ENCODE measurements at places on chromosomes 6 and 20.

GRCh38 chr20:64065974-64066343 is 3.0 kb downstream of the TCEA2 start:
- no peak for DNase-seq

DNA sequence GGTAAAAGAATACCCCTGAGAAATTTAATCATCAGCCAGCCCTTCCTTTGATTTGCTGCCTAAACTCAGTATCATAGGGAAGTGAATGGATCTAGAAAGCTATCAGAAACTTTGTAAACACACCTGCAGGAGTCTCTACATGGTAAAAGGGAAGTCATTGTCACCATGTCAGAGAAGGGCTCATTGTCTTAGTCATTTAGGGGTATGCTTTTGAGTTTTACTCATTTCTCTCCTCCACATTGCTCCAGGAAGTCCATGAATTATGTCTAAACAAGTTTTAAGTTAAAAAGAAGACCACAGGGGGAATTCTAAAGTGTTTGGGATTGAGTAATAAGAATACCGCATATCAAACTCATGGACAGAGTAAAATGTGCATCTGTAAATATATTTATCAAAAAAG is 2.5 kb downstream of the SLC17A1 start:
- no peak for DNase-seq

DNA sequence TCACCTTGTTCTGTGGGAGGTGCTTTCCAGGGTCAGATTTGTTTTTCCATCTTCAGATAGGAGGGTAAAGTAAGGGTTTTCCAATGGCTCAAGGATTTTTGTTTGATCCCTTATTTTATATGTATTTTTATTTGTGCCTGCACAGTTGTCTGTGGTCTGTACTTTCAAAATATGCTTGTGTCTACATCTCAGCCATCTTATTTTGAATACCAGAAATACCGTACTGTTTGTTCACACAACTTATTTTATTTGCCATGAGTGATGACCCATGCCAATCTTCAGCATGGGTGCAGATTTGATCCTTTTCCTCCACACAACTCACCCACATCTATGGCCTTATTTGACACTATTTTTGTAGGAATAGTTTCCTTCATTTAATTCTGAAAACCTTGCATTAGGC is 72.2 kb upstream of the PTCHD4 start:
- DNase-seq = no peak

GRCh38 chr6:138803861-138804260 is 8.0 kb downstream of the ECT2L start:
- DNase-seq = no peak

- DNase-seq = no peak
These were observed 59.6 kb upstream of the SDHAF4 start for GRCh38 chr6:70507161-70507560.

DNA sequence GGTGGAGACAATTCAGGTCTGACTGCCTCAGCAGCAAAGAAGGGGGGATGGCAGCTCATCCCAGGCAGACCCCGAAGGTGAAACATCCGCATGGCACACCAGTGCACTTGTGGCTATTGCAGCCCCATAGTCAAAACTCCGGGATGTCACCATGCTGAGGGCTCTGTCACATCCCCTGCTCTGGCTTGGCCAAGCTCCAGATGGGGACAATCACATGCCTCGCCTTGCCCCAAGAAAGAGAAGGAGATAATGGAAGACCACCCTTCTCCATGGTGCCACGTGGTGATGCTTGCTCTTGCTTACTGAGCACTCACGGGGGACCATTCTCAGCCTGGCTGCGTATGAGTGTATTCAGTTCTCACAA is 60.2 kb downstream of the RBM38 start:
- DNase-seq = no peak

GRCh38 chr6:99434702-99435530 is 9.8 kb upstream of the PNISR start:
- DNase-seq = no peak

- no peak for DNase-seq
These were observed 220.7 kb upstream of the CITED2 start for GRCh38 chr6:139595183-139595582.

GRCh38 chr6:53134601-53135235 is 13.9 kb downstream of the GCM1 start:
- no peak for DNase-seq

GRCh38 chr20:1010659-1011058 is 8.5 kb upstream of the RSPO4 start:
- DNase-seq = no peak

DNA sequence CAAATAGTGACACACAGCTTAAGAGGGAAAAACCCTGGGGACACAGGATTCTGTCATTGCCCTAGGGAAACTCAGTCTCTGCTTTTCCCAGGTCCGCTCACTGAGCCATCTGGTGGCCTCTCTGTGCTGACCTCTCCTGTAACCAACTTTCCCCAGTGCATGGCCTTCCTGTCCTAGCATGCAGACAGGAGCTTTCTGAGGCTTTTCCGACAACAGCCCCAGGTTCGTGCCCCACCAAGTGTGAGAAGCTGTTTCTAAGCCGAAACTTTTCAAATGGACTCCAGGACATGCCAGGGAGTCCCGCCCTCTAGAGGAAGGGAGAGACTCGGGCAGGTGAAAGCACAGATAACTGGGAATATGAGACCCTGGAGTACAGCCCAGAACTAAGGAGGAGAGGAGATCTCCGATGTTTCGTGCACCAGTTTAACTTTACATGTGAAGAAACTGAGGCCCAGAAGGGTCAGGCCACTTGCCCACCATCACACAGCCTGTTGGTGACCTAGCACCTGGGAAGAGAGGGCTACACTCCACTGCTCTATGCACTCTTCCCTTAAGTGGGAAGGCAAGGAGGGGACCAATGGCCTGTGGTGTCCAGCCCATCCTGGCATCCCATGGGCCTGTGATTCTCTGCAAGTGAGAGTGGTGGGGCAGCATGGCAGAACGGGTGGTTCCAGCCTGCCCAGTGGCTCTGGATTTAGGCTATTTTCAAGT is 46.2 kb downstream of the RPP40 start:
- no peak for DNase-seq

DNA sequence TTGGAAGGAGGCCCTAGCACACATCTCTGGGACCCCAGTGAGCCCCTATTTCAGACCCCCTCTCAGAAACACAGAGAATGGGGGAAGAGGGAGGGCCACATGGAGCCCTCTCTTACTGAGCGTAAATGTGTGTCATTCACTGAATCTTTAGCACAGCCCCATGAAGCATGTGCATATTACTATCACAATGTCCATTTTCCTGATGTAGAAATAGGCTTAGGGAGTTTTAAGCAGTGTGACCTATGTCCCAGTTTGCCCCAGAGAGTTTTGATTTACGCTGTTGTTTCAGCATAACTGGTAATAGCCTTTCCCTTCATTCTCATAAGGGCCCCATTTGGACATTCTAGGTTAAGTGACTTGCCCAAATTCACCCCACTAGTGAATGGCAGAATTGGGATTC is 25.0 kb upstream of the TCP11 start:
- no peak for DNase-seq

GRCh38 chr20:36861875-36862801 is 13.8 kb upstream of the TLDC2 start:
- peak; percentile 78 for DNase-seq

DNA sequence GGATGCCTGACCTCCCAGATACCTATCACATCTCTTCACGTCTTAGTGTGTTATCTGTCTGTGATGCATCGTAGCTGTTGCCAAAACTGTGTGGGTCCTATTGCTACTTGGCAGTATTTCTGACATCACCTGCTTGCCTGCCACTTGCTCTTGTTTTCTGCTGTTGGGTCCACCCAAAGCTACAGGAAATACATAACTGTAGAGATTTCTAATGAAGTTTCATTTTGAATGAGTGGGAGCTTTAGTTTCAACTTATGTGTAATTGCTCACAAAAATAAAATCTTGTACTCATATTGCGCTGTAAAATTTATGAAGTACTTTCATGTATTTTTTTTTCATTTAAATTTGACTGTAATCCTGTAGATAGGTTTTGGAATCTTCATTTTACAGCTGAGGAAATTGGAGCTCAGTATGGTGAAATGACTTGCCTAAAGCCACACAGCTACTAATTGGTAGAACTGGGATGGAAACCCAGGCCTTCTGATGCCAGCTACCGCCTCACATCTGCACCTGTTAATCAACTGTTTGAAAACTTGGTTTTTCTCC is 113.6 kb upstream of the MAN1A1 start:
- DNase-seq = no peak

GRCh38 chr20:64057628-64058498 is 5.1 kb upstream of the TCEA2 start:
- peak; percentile 43 for DNase-seq

- DNase-seq = no peak
These were observed 510.5 kb upstream of the MAP3K7 start for GRCh38 chr6:91097364-91097763.

- DNase-seq = no peak
These were observed 260.6 kb downstream of the EYA4 start for GRCh38 chr6:133501675-133502270.

GRCh38 chr6:5680095-5680494 is 326.6 kb downstream of the NRN1 start:
- DNase-seq = no peak

GRCh38 chr6:133854364-133855275 is 34.3 kb upstream of the TCF21 start:
- no peak for DNase-seq

- DNase-seq = no peak
These were observed 17.4 kb upstream of the PRDM13 start for GRCh38 chr6:99589290-99589672.

- no peak for DNase-seq
These were observed 57.8 kb downstream of the CARMIL1 start for GRCh38 chr6:25336996-25337395.

DNA sequence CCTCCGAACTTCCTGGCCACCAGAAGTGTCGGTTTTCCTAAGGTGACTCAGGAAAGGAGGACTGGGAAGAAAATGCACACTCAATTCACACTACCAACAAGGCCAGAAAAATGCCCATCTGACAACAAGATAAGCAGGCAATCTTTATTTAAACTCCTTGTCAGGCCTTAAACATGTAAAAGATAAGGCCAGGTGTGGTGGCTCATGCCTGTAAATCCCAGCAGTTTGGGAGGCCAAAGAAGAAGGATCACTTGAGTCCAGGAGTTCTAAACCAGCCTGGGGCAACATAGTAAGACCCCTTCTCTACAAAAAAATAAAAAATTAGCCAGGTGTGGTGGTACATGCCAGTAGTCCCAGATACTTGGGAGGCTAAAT is 7.6 kb upstream of the ID1 start:
- DNase-seq = no peak
